ENCODE measurements at places on chromosomes 4 and X.

DNA sequence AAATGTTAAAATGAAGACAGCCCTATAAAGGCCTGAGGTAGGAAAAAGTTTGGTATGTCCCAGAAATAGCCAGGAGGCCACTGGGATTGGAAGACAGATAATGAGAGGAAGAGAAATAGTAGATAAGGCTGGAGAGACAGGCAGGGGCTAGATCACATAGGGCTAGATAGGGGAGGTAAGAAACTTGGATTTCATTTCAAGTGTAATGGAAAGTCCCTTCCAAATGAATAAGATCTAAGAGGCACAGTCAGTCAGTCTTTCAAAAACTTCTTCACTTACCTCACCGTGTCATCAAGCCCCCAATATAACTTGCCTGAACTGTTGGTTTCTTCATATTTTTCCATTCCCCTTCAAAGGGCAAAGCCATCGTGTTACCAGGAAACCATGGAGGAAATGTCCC is 121.8 kb downstream of the SPCS3 start:
- DNase-seq, result no peak

DNA sequence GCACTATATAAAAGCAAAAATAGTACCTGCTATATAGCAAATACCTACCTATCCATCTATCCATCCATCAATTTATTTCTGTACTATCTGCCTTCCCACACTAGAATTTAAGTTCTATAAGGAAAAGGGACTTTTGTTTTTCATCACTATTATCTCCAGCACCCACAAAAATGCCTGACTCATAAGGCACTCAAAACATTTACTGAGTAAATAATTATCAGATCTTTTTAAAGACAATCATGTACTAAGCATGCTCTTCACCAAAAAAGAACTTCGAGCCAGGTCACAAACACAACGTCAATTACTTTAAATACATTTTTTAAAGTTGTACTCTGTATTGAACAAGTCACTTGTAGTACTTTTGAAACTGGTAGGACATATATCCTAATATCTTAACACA is 119.9 kb downstream of the FBXW7 start:
- DNase-seq, result no peak

DNA sequence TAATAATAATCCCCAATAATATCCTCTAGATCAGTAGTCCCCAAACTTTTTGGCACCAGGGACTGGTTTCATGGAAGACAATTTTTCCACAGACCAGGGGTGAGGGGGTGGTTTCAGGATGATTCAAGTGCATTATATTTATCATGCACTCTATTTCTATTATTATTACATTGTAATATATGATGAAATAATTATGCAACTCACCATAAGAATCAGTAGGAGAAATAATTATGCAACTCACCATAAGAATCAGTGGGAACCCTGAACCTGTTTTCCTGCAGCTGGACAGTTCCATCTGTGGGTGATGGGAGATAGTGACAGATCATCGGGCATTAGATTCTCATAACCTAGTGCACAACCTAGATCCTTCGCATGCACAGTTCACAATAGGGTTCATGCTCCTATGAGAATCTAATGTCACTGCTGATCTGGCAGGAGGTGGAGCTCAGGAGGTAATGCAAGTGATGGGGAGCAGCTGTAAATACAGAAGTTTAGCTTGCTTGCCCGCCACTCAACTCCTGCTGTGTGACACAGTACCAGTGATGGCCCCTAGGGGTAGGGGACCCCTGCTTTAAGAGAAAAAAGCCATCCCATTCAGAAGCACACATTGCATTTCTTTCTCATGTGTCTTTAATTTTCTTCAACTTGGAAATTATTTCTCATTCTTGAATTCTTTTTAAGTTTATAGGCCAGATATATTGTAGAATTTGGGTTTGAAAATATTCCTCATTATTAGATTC is 16.0 kb upstream of the SH3RF1 start:
- DNase-seq, result peak; percentile 61

DNA sequence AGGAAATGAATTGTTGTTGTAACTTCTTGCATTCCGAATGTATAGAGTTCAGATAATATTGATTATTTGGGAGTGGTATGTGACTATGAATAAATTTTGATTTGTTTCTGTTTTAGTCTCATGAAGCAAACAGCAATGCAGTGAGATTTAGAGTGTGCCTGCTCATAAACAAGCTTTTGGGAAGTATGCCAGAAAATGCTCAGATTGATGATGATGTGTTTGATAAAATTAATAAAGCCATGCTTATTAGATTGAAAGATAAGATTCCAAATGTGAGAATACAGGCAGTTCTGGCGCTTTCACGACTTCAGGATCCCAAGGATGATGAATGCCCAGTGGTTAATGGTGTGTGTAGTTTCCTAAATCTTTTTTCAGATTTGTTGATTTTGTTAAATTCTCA is 2.0 kb downstream of the NCAPG start:
- no peak for DNase-seq

DNA sequence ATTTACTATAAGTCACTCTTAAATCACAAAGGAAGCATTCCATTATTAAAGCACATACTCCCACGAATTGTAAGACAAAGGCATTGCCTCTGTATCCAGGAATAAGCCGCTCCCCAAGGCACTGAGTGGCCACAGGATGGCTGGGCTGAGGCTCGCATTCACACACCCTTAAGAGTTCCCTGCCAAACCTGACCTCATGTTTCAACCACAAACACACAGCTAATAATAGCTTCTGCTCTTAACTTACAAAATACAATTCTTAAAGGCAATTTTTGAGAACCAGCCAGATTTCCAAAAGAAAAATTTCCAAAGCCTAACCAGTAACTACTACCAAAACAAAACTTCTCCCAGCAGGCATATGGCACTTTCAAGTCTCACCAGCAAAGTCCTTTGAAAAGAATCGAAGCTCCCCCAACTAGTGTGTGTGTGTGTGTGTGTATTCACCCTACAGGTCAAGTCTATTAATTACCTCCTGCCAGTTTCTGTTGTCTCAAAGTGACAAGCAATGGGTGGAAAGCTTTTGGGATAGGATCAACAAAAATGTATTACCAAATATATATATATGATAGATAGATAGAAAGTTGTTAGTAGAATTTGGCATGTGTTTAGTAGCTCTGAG is 36.0 kb downstream of the ARHGAP6 start:
- DNase-seq, result peak; percentile 50

DNA sequence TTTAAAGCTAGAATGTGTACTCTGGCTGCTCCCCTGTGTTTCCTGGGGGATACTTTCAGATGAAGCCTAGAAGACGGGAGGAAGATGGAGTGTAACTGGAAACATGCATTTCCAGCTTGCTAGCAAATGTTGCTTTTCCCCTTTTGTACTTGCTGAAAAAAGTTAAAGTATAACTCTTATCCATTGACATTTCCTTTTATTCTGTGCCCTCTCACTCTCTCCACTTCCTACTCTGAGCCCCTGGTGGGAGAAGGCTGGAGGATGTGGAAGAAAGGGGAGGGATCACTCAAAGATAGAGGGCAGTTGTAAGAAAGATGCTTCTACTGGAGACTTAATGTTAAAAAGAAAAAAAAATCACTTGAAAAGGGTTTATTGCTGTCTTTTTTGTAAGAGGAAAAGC is 396.5 kb downstream of the DTHD1 start:
- DNase-seq, result no peak

- DNase-seq, result peak; percentile 70
These were observed 212.7 kb downstream of the CENPC start for GRCh38 chr4:67332627-67333026.

- no peak for DNase-seq
These were observed 83.3 kb downstream of the AKAP4 start for GRCh38 chrX:50117476-50117875.

DNA sequence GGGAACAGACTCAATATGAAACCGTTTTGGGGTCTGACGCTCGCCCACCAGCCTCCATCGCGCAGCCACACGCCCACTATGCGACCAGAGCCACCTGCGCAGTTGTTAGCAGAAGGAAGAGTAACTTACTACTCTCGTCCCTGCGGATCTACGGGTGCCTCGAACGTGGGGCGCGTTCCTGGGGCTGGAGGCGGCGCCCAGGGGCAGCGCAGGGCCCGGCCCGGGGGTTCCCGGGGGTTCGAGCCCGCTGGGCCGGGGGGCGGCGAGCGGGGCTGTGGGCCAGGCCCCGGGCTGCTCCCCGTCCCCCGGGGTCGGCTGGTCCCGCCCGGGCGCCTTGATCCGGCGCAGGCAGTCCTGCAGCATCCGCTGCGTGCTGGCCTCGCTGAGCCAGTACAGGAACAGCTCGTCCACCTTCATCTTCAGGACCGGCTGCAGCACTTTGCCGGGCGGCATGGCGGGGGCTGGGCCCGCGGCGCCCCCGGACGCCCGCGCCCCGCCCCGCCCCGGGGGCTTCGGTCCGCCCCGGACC is 404 bp downstream of the PPP2R3B start:
- DNase-seq, result peak; percentile 67

DNA sequence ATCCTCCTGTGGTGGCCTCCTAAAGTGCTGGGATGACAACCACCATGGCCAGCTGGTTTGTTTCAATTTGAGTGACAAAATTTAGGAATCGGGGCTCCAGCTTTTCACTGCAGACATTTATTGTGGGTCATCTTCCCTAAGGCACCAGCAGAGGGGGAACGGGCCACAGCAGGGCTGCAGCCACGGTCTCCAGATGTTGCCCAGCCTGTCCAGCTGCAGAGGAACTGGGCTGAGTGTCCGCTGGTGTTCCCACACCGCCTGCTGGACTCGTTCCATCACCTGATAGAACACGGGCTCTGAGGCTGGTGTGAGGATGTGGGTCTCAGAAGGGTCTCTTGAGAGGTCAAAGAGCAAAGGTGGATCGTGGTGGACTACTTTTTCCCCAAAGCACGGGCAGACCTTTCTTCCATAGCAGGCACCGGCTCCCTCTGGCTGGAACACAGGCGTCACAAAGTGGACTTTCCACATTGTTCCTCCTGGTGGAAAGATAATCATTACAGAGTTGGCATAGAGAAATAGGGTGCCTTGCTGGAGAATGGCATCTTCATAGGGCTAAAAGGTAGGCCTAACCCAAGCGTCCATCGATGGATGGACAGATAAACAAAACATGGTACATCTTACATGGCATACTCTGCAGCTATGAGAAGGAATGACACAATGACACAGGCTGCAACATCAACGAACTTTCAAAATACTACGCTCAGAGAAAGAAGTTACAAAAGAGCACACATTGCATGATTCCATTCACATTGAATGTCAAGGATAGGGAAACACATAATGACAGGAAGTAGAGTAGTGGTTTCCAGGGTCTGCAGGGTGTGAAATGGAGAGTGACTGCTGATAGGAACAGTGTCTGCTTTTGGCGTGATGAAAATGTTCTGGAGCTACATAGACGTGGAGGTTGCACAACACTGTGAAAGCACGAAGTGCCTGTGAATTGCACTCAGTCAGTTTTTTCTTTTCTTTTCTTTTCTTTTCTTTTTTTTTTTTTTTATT is 5.9 kb upstream of the ARSD start:
- no peak for DNase-seq

DNA sequence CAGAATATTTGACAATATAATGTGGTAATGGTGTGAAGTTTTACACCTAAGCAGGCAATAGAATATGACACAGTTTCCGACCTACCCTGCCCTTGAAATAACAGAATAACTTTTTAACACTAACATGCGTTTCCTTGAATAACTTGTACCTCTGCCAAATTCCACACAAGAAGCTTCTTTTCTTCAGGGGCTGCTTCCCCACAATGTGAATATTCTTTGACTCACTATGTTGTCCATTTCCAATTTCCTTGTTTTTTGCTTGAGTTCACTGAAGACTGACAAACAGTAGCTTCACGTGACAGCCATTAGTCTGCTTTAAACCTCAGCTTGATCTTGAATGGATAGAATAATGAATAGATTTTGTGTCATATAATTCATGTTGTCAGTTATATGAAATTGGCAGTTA is 14.3 kb downstream of the SHROOM3 start:
- no peak for DNase-seq

GRCh38 chr4:7897811-7898210 is 41.9 kb downstream of the AFAP1 start:
- no peak for DNase-seq

DNA sequence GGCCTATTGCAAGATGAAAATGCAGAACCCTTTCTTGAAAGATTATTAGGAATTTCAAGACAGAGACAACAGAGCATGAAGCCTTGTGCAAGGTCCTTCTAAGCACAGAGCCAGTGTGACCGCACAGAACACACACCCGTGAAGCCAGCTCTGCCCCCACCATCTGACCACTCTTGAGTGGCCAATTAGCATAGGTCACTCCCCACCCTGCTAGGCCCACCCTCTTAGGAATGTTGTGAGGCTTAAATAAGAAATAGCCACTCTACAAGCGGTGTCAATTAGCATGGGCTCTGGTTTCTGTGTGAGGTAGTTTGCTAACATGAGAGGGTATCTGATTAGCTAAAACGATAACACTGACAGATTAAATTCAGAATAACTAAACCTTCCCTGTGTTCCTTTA is 152.9 kb downstream of the PTTG2 start:
- peak; percentile 62 for DNase-seq

GRCh38 chr4:138645289-138645688 is 370.3 kb upstream of the NOCT start:
- DNase-seq, result no peak

Measured in endodermal cell (in vitro differentiated cells).